ENCODE measurements at places on chromosomes 12 and 14. TPM values are rescaled to one million over a fixed set of nuclear protein-coding genes. Genes with fewer than 3 reads are reported as not detected.

The HOXC6 gene
- 2.9 TPM for total RNA-seq

The TAS2R13 gene
- not detected for total RNA-seq

The COX8C gene
- total RNA-seq, result not detected

The TAMALIN gene
- 17.9 TPM for total RNA-seq

The EPYC gene
- total RNA-seq, result not detected

The BDKRB1 gene
- total RNA-seq, result 0.68 TPM
